Stimulated activated CD8-positive, alpha-beta memory T cell treated with anti-CD3 and anti-CD28 coated beads, Interleukin-4, amount 100 ng/mL, for 1 hour (primary cell): ENCODE measurements at places on chromosomes 6 and 20.

GRCh38 chr6:34930221-34930620, 41.2 kb downstream of the ANKS1A start:
- DNase-seq, result no peak

DNA sequence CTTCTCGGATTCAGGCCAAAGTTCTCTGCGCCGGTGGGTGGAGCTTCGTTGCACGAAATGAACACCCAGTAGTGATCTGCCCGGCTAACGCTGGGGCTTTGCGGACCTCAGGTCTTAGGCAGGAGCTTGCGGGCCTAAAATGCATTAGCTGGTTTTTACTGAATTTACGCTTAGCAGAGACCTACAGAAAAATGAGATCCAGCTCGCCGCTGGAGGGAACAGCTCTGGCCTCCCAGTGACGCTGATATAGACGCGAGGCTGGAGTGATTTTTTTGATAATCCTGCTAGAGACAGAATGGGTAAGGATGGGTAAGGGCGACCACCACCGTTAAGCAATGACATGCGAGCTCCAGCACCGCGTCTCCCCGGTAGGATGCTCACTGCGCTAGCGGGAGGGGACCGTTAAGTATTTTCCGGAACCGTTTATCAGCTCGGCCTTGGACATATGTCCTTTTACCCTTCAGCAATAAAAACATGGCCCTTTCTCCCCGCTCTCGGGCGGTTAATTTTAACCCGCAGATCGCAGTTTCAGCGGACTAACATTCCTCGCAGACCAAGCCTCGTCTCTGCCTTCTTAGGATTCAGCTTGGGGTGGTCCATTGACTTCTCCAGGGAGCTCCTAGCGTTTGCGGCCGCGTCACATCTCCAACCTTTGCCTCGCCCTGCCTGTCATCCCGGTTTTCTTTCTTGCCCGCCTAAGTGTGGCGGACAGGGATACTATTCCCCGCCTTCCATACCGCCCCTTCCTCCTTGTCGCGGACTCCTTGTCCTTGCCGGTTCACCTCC, 109.3 kb downstream of the GPX5 start:
- DNase-seq, result no peak

GRCh38 chr6:26594730-26595632, 1.8 kb upstream of the ABT1 start:
- DNase-seq, result no peak

DNA sequence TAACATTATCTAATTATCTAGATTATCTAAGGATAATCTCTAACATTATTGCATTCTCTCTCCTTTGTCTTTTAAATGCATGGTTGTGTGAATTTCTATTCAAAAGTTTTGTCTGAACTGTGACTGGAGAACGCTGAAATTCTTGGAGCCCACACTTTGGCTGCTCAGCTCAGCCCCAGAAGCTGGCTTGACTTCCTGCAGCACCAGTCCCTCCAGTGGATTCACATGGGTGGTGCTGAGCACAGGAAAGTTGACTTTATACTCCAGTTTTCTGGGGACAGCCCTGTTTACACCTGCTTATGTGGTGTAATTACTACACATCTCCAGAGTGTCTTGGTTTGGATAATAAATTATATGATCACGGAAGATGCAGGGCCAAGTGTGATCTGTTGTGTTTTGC, 255.1 kb upstream of the NOX3 start:
- DNase-seq, result no peak

DNA sequence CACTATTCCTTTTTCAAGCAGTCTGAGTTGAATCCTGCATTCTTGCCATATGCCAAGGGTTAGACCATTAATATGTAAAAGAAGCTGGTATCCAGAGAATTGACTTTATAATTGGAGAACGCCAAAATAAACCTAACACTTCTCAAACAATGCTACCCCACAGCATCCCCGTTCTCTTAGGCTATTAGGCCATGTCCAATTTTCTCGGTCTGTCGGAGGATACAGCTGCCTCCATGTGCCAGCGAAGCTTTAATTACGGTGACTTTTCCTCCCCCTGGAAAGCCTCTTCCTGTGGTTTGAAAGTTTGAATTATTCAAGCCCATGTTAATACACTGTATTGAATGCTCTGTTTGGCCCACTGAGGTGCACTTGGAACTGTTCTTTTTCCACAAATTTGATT, 60.5 kb downstream of the HS3ST5 start:
- DNase-seq, result no peak

DNA sequence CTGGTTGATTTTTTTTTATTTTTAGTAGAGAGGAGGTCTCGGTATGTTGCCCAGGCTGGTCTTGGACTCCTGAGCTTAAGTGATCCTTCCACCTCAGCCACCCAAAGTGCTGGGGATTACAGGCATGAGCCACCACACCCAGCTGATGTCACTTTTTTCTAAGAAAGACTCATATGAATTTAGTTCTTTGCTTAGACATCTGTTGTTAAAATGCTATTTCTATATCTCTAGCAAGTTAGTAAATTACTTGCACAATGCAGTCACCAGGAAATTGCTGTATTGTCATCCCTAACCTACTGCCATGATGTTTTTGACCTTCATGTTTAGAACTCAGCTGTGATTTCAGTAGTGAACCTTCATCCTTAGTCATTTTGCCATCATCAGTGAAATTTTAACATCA, 5.7 kb downstream of the KDM1B start:
- no peak for DNase-seq

- no peak for DNase-seq
Measured at GRCh38 chr20:32631933-32632460, 41.7 kb downstream of the C20orf203 start.

DNA sequence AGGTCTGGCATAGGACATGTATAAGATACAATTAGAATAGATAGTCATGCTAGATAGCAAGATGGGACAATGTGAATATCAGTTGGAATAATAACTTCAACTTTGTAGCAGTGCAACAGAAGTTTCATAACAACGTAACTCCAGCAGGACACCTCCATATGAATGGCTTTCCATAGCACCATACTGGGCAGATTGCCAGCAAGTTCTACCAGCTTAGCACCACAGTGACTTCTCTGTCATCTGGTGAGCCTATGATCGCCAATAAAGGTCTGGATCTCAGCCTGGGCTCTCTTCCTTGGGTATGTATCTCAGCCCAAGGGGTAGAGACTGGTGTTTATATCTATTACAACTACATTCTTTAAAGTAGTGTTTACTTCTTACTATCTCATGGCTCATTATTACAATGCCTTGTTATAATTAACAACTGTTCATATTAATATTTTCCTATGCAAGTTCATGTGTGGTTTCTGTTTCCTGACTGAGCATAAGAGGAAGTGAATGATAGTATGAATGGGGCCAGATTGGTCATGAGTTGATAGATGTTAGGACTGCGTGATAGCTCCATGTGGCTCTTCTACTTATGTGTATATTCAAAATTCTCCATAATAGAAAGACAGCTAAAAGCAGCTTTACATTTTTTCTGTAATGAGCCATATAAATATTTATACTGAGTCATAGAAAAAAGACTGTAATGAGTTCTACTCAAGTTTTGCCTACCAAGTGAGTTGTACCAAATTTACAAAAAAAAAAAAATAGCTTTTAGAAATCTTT, 22.9 kb downstream of the HTR1B start:
- DNase-seq, result no peak

DNA sequence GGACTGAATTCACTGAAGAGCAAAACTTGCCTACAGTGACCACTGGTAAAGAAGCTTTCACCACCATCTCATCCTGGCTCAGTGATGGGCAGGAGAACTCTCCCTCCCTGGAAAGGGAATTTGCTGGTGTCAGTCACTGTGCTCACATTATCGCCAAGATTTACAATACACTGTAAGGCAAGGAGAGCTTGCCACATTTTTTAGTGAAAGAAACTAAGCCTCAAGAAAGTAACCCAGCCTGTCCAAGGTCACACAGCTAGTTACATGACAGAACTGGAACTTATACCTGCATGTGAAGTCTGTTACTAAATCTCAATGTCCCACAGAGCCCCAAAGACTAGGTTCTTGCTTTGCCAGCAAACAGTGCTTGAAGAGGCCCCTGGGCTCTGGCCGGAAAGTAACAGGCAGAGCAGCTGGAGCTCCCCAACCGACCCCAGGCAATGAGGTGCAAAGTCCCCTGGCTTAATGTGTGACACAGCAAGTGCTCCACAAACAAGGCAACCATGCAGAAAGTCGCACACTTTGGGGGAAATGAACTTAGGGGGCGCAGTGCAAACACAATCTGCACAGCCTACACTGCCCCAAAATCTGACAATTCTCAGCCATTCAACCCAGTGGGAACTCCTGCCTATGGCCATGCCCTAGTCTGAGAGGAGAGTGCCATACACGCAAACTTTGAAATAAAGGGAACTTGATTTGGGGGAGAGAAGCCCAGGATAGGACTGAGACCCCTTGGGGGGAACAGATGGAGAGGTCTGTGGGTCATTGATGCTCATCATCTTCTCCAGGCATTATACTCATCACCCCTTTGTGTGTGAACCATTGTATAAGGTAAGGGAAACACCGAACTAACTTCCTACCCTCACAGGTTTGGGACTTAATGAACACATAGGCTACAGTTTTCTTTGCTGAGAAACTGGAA, 1.9 kb downstream of the BCL2L1 start:
- DNase-seq, result no peak

GRCh38 chr20:25394996-25395395, 4.4 kb upstream of the ABHD12 start:
- DNase-seq, result no peak

DNA sequence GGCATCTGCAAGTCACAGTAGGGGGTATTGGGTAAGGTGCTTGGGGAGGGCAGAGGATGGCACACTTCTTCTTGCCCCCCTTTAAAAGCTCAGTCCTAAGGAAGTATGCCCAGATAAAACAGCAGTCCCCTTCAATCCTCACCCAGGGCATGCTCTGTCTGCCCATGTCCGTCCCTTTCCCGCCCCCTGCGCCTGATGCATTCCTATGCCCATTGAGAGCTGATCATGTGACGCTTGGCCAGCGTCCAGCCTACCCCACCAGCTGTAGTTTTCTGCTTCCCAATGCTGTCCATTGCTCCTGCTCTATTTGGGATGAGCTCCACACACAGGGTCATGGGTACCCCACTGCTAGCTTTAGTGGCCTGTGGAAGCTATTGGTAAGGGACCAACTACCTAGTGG, 8.3 kb downstream of the SIGLEC1 start:
- DNase-seq, result no peak

DNA sequence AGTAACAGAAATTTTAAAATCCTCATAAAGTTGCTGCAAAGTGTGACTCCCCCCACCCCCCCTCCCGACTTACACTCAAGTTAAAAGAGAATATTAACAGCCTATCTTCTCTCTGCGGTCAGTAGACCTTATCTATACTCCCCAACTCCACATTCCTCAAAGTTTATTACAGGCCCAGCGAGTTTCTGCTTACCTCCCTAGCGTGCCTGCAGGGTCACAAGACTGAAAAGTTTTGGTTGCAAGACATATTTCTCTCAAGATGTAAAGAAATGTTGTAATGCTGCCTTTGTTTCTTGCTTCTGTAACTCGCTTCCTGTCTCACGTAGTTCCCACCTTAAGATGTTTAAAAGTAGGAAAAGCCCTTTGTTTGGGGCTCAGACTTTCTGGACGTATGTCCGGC, 699.6 kb downstream of the PHF3 start:
- no peak for DNase-seq

- DNase-seq, result no peak
Measured at GRCh38 chr6:57423468-57423867, 106.0 kb downstream of the PRIM2 start.

DNA sequence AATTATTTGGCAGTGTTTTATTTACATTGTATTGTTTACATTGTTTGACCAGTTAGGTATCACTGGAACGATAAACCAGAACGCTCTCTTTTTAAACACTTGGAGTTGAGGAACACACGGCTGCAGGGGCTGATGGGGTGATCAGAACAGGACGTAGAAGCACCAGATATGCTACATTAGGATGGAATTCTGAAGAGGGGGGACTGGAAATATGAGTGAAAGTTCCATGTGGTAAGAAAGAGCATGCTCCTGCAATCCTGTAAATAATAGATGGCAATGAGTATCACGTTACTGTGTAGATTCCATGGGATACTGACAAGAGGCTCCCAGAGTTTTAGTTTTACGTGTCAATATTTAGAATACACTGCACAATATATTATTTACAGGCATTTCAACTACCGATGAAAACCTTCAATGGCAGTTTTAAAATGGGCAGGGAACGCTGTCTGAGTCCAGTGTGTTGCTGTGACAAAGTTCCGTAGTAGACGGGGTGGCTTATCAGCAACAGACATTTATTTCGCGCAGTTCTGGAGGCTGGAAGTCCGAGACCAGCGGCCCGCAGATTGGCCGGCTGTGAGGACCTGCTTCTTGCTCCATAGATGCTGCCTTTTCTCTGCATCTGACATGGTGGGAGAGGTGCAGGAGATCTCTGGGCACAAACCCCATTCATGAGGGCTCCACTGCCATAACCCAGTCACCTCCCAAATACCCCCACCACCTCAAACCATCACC, 43.1 kb downstream of the SYNJ2 start:
- no peak for DNase-seq

DNA sequence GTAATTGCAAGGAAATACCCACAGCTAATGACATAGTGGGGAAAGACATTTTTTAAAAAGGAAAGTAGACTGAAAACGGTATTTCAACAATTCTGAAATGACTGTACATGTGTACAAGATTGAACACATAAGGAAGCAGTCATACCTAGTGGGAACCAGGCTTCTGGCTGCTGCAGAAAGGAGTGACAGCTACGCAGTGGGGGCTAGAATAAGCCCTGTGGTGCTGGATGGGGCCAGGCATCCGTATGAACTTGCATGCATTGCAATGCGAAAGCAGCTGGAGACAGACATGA, 54.9 kb upstream of the GPR31 start:
- no peak for DNase-seq

DNA sequence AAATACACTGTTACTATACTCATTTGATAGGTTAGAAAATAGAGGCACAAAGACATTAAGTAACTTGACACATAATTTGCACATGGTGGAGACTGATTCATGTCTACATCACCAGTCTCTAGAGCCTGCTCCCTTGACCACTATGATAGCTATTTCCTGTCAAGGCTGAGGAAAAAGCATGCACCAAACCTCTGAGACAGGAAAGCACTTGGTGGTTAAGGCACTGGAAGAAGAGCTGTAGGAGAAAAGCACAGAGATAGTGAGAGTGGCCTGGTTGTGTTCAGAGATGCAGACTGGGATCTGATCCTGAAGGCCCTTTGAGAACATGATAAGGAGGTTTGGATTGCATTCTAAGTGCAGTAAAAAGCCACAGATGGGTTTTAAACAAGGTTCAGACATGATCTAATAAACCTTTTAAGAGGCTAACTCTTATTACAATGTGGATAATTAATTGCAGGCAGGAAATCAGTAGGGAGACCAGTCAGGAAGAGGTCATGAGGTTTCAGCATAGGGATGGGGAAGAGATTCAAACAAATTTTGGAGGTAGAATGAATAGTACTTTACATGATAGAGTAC, 168.9 kb downstream of the PHF3 start:
- no peak for DNase-seq

- no peak for DNase-seq
Measured at GRCh38 chr6:124888581-124889371, 73.5 kb upstream of the RNF217 start.
